ENCODE measurements at places on chromosomes 1 and 21.
A peak's percentile ranks its signal among the peaks of the same experiment; 100 is the strongest.

GRCh38 chr1:31444725-31445448, 31.9 kb downstream of the SERINC2 start:
- DNase-seq = no peak

GRCh38 chr1:2046174-2046917, 3.9 kb upstream of the PRKCZ start:
- no peak for DNase-seq

- no peak for DNase-seq
Measured at GRCh38 chr1:55244476-55245099, 29.4 kb upstream of the USP24 start.

- DNase-seq = no peak
Measured at GRCh38 chr1:7561331-7561921, 209.7 kb upstream of the VAMP3 start.

GRCh38 chr1:8474369-8474768, 156.5 kb downstream of the SLC45A1 start:
- no peak for DNase-seq

- peak; percentile 92 for DNase-seq
Measured at GRCh38 chr1:198443365-198444233, 96.9 kb downstream of the ATP6V1G3 start.

- DNase-seq = no peak
Measured at GRCh38 chr1:83747853-83748482, 251.0 kb downstream of the TTLL7 start.

DNA sequence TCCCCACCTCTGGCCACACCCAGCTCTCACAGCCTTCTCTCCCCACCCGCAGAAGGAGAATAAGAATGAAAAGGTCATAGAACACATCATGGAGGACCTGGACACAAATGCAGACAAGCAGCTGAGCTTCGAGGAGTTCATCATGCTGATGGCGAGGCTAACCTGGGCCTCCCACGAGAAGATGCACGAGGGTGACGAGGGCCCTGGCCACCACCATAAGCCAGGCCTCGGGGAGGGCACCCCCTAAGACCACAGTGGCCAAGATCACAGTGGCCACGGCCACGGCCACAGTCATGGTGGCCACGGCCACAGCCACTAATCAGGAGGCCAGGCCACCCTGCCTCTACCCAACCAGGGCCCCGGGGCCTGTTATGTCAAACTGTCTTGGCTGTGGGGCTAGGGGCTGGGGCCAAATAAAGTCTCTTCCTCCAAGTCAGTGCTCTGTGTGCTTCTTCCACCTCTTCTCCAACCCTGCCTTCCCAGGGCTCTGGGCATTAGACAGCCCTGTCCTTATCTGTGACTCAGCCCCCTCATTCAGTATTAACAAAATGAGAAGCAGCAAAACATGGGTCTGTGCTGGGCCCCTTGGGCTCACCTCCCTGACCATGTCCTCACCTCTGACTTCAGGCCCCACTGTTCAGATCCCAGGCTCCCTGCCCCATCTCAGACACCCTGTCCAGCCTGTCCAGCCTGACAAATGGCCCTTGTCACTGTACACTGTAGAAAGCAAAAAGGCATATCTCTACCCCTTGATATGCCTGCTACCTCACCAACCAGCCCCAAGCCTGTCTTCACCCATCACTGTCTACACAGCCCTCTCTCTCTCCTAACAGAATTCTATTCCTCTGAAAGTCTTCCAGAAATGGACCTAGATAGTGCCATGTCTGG, 3.2 kb downstream of the S100A9 start:
- DNase-seq = no peak

GRCh38 chr1:201678264-201679101, 139.6 kb downstream of the NAV1 start:
- no peak for DNase-seq

Data from non-pigmented ciliary epithelial cell (primary cell).